ENCODE measurements at places on chromosomes 13 and 19. TPM values are rescaled to one million over a fixed set of nuclear protein-coding genes. Genes with fewer than 3 reads are reported as not detected.

DNA sequence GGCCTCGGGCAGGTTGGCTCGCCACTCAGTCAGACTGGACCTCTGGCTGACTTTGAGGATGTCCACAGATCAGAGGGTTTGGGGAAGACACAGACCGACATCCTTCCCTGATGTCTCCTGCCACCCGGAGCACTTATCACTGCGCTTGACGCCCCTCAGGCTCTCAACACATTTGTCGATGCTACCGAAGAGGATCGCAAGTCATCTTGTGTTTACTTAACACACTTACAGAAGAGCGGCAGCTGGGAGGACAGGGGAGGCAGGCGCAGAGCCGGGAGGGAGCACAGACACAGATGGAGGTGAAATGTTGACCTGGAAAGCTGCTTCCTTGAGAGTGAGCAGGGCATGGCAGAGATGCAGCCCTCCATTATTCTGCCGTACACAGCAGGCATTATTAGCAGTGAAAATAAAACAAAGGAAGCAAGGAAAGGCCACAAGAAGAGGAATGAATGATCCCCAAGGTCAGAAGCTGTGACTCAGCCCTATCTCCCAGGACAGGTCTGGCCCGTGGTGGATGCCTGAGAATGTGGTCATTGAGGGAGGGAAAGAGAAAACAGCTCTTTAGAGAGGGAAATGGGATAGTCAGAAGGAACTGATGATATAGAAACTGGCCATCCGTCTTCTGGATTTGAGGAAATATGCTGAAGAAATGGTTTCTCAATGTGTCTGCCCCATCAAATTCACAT lies 549.5 kb upstream of the ARGLU1 start:
- peak; percentile 50 for DNase-seq

DNA sequence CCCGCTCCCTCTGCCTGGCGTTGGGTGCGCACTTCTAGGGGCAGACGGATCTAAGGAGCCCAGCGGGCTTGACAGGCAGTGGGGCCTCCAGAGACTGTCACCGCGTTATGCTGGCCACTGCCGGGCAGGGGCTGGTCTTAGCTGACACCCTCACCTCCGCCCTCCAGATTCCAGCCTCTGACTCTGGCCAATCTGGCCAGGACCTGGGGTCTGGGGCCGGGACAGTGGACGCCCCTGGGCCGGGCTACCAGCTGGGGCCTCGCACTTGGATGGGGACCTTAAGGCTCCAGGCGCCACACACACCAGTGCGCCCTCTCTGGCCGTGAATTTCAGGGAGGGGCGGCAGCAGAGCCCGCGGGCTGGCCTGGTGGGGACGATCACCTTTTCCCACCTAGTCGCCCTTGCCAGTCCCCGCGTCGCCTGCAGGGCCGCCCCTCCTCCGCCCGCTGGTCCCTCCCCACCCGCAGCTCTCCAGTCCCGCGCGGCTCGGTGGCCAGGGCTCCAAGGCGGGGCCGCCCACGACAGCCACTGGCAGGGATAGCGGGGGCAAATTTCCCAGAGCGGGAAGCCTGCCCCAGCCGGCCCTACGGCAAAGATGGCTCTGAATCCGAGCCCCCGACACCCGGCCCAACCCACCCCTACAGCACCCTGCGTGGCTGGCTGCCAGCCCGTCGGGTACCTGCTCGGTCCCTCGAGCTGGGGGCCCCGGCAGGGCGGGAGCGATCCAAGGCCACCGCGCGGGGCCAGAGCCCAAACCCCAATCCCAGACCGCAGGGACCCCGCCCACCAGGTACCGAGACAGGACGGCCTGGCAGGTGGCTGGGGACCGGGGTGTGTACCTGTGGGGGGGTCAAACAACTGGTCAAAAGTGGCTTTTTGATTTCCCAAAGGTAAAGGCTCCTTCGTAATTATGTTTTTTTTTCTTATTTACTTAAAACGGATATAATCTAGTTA lies 6.1 kb upstream of the ZNF98 start:
- DNase-seq = no peak

DNA sequence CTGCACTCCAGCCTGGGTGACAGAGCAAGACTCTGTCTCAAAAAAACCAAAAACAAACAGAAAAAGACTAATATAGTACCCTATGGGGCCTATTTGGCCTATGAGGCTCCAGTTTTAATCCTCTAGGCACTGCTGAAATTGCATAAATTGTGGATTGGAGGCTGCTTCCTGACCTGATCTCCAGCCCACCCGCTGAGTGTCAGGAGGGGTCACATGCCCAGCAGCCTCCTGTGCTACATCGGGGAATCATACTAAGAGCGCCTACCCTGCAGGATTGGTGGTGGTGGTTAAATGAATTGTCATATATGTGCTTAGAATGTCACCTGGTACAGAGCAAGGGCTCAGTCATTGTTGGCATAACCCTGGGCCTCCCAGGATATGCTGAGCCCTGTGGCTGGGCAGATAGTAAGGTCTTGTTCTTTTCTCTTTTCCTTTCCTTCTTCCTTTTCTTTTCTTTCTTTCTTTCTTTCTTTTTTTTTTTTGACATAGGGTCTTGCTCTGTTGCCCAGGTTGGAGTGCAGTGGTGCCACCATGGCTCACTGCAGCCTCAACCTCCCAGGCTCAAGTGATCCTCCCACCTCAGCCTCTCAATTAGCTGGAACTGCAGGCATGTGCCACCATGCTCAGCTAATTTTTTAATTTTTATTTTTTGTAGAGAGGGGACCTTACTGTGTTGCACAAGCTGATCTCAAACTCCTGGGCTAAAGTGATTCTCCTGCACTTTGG lies 31.3 kb downstream of the LTBP4 start:
- DNase-seq = no peak

DNA sequence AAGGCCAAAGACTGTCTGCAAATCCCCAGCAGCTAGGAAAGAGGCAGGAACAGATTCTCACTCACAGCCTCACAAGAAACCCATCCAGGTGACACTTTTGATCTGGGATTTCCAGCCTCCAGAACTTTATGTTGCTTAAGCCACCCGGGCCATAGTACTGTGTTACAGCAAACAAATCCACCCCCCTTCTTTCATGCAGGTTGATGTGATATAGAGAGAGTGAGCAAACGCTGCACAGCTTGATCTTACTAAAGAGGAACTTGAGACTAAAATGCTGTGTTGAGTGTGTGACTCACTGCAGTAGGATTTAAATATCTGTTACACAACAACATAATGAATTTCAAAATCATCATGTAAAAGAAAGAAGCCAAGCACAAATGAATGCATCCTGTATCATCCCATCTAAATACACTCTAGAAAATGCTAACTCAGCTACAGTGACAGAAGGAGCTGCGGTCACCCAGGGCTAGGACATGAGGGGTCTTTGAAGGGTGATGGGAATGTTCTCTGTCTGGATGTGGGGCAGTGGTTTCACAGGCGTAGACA lies 32.2 kb downstream of the RCBTB2 start:
- DNase-seq = peak; percentile 96

GRCh38 chr13:99228737-99229691 lies 28.4 kb downstream of the UBAC2 start:
- DNase-seq = peak; percentile 87

DNA sequence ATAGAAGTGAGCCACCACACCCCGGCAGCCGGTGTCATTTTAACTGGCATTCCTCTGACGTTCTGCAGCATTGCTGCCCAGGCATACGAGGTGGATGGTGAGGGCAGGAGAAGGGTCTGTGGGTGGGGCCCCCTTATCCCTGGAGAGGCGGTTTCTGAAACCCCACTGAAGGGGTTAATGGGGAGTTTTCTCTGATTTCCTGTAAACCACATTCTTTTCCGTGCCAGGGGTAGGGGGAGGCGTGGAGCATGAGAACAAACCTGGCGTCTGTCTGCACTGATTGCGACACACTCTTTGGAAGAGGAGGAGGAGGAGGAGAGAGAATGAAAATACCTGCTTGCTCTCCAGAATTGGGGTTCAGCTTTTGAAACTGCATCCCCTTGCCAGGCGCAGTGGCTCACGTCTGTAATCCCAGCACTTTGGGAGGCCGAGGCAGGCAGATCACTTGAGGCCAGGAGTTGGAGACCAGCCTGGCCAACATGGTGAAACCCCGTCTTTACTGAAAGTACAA lies 2.7 kb upstream of the C3 start:
- DNase-seq = peak; percentile 10

The SHISA7 gene
- not detected for total RNA-seq

The ZNF100 gene
- total RNA-seq = 6.7 TPM

DNA sequence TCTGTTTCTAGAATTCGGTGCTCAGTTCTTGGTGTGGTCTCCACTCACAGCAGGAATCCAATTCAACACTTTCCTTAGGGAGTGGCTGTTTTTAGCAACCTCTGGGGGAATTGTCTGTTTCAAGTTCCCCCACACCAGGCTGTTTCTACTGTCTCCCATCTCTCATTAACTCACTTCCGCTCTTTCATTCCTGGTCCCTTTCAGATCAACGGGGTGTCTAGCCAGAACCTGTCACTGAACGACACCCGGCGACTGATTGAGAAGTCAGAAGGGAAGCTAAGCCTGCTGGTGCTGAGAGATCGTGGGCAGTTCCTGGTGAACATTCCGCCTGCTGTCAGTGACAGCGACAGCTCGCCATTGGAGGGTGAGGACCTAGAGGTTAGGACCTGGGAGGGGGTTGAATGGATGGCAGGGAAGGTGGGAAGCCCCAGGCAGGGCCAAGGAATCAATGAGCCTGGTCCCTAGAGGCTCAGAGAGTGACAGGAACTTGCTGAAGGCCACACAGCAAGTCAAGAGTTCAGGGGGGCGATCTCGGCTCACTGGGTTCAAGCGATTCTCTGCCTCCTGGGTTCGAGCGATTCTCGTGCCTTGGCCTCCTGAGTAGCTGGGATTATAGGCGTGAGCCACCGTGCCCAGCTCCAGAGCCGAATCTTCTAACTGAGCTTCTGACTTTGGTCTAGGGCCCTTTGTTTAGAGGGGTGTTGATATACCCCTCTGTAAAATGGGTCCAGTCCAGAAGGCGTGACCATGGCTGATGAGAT lies 25.5 kb downstream of the TJP3 start:
- DNase-seq = no peak

DNA sequence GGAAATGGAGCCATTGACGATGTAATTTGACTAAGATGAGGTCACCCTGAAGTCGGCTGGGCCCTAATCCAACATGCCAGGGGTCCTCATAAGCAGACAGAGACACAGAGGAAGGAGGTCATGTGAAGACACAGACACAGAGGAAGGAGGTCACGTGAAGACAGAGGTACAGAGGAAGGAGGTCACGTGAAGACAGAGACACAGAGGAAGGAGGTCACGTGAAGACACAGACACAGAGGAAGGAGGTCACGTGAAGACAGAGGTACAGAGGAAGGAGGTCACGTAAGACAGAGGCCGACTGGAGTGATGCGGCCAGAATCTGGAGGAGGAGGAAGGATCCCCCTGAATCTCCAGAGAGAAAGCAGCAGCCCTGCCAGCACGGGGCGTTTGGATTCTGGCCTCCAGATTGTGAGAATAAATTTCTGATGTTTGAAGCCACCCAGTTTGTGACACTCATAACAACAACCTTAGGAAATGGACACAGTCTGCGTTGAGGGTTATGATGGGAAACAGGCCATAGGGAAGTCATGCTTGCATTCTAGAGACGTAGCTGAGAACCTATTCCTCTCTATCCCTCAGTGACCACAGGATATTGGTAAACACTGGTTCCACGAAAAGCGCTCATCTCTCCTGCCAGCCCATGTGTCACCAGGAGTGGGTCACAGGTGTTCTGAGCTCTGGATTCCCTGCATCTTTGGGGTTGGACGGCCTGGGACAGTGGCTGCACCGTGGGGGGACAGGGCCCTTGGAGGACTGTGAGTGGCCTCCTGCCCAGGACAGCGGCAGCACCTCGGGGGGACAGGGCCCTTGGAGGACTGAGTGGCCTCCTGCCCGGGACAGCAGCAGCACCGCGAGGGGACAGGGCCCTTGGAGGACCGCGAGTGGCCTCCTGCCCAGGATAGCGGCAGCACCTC lies 108.5 kb downstream of the SOX1 start:
- DNase-seq = no peak

The CYP4F2 gene
- not detected for total RNA-seq

- peak; percentile 21 for DNase-seq
Measured at GRCh38 chr19:10808937-10809649, 26.9 kb downstream of the TMED1 start.

The CILP2 gene
- 0.18 TPM for total RNA-seq

DNA sequence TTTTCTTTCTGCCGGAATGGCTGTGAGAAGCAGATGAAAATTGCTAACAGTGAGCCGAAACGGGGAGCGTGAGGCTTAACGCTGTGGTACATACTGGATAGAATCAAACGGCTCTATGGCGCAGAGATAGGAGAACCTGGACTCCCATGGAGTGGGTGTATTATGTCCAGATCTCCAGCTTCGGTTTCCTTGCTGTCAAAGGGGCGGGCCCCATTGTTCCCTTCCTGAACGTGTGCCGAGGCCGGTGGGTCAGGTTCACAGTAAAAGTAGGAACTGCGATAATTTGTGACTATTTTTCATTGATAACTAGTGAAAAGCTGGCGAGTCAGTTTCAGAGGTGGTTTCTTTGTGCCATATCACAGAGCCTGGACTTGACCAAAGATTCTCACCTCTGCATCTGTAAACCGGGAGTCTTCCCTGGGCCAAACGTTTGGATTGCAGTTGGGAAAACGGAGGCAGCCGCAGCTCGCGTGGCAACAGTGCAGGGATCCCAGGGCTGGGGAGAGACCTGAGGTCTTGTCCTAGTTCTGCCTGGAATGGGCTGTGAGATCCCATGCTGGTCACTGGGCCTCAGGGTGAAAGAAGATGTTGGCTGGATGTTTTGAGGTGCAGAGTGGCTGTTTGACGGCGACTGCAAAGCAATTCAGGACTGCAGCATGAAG lies 752 bp downstream of the RPL18A start:
- DNase-seq = no peak

GRCh38 chr13:87661471-87661870 lies 9.7 kb upstream of the SLITRK5 start:
- peak; percentile 4 for DNase-seq
